ENCODE measurements at places on chromosomes 5 and 9.

DNA sequence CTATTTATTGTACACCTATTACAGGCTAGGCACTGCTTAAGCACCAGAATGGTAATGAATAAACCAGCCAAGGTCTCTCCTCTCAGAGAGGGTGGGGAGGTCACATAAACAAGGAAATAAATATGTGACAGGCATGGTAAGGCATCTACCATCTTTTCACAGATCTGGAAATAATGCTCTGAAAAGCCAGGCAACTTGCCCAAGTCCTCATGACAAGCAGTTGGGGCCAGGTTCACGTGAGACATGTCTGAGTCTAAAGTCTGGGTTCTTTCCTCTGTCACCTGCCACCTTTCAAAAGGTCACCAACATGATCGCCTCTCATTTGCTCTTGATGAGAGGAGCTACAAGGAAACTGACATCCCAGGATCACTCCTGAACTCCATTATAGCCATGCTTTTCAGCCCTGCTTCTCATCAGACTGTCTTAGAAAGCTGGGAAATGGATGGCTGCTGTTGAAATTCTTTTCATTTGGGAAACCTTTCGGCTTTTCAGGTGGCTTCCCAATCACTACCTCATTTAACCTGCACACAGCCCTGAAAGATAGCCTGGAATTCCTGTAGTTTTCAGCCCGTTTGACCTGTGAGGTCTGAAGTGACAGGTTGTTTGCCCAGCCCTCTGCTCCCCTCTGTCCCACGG, 123.1 kb downstream of the CRB2 start:
- DNase-seq = no peak

GRCh38 chr5:145983446-145983845, 47.1 kb downstream of the SH3RF2 start:
- no peak for DNase-seq

DNA sequence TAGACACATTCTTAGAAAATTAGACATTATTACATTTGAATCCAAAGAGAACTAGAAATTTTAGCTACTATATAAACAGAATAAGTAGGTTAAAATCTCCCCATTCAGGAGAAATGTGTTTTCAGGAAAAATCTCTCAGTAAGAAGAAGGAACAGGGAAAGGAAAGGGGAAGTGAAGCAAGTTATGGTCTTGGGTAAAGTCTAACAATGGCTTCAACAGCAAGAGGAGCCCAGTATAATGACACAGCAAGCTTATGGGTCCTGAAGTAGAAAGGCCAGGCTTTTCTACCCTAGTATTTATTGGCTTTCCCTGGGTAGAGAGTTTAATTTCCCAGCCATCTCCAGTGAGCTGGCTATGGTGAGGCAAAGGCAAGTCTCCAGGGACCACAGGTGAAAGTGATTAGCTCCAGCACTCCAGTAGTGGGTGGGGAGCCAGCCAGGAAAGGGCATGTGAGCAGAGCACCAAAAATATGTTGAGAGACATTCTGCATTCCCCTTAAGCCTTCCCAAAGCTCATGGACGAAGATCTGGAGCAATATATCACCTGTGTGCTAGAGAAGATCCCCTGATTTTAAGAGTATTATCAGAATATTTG, 981.7 kb downstream of the NR2F1-AS1 start:
- DNase-seq = no peak

DNA sequence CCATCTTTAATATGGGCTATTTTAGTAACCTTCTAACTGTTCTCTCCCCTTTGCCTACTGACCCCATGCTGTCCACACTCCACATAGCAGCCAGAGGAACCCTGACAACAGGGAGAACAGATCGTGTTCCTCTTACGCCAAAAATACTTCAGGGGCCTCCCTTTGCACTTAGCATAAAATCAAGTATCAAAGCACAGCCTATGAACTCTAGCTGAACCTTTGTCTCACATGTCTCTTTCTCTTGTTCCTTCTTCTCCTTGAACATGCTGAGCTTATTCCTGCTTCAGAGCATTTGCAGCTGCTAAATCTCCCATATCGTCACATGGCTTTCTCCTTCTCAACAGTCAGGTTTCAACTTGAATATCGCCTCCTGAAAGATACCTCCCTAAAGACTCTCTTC, 698.8 kb upstream of the C9orf72 start:
- DNase-seq = no peak

DNA sequence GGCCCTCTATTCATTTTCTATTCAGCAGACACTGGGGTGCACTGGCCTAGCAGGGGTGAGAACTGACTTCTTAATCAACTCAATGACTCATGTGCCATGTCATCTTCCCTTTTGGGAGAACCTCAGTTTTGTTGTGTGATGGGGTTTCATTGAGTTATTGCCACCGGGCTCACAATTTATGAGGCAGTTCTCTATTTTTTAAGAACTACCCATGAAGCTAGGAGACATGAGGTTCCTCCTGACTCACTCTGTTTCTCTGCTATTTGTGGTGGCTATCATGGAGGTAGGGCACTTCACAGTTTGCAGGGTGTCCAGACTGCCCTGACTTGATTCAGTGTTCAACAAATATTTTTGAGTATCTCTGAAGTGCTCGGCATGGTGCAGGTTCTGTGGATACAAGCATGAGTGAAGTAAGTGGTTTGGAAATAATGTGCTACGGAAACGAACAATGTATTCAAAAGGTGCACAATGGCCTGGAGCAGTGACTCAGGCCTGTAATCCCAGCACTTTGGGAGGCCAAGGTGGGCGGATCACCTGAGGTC, 39.3 kb downstream of the SPARC start:
- no peak for DNase-seq

DNA sequence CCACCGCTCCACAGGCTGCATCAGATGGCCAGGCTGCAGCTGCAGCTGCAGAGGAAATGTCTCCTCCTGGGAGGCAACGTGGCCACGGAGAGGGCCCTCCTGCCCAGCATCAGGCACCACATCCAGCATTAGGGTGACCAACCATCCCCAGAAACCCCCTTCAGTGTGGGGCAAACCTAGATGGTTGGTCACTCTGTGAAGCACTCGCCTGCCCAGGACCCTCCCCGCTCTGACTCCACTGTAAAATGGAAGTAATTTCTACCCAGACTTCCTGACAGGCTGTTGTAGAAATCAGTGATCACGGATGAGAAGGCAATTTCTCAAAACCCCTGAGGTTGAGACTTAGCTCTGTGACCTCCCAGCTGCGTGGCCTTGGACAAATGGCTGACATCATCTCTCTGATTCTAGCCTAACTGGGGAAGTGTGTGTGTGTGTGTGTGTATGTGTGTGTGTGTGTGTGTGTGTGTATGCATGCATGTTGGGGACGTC, 31.6 kb downstream of the B4GALT1 start:
- DNase-seq = no peak

DNA sequence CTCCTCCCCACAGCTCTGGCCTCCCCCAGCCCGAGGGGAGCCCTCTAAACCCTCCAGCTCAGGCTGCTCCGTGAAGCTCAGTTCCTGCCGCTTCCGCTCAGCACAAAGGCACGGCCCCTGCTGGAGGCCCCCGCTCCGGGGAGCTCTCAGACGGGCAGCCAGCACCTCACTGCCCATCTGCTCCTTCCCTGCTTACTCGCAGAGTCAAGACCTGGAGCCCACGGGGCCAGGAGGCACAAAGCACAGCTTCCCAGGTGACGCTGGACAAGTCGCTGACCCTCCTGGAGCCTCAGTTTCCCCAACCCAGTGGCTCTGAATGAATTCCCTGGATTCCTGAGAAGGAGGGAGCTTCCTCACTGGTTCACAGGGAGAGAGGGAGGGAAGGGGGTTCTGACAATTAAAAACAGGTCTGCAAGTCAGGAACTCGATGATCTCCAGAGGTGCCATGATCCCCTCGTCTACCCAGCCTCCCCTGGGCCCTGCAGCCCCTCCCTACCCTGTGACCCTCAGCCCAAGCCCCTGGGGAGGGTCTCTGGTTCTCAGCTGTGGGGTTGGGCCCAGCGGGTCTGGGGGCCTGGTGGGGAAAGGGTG, 36.2 kb downstream of the VAV2 start:
- DNase-seq = no peak

DNA sequence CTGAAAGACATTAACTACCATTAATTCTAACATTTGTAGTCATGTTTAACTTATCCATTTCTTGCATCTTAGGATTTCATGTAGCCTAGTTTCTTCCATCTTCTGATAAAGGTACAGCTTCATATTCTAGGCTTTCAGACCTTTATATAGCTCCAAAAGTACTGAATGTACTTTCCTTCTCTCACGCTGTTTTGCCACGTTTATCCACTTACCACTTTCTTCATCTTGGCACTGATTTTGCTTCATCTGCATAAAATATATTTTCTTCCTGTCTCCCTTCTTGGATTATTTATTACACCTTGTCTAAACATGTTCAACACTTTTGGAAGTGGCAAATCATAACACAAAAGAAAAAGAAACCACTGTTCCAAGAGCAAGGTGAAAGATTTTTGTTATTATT, 553.8 kb downstream of the DTWD2 start:
- no peak for DNase-seq

DNA sequence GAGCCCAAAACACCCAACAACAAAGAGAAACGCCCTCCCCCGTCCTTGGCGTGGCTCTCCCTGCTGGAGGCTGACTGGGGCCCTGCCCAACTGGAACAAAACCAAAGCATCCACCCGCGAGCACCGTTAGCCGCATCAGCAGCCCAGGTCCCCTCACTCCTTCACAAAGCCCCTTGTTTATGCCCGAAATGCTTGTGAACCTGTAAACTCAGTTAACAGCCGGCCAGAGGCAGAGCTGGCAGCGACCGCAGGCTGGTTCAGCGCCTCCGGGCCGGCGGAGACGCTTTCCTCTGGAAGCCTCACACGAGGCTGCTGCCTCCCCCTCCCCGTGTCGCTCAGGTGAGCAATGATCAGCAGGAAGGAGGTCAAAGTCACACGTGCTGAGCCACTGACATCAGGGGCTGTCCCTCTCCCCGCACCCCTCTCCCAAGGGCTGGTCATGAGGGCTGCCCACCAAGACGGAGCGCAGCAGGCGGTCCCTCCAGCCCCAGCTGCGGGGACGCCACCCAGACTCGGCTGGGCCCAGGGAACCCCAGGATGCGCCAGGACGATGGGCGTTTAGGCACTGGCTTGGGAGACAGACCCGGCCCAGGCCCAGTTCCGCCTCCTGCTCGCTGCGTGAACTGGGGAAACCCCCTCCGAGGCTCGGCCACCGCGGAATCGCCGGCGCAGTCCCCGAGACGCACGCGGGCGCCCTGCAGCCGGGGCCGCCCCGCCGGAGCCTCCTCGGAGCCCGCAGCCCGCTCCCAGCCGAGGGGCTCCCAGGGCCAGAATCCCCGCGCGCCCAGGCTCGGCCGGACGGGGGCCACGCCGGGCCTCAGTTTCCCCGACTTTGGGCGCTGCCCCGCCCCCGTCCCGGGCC, 563 bp downstream of the SNAPC4 start:
- DNase-seq = no peak

DNA sequence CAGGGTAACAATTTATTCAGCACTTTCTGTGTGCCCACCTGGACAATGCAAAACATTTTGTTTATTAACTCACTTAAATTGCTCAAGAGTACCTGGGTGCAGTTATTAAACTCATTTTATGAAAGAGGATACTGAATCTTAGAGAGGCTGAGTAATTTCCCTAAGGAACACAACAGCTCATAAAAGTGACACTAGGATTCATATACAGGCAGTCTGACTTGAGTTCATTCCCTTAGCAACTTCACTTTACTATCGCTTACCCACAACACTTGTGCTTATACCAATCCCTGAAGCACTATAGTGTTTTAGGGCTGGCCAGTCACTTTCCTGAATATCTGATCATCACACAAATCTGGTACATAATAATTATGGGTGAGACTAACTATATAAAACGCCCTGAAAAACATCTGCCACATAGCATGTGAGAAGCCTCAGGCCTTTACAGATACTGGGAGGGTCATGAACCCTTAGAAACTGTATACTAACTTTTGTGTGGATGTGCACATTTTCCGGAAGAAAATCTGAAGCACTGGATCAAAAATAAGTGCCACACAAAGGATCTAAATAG, 11.3 kb downstream of the TRPM6 start:
- DNase-seq = no peak

GRCh38 chr9:38181866-38182265, 112.8 kb upstream of the SHB start:
- DNase-seq = no peak

GRCh38 chr5:96117771-96118651, 156.4 kb upstream of the ELL2 start:
- no peak for DNase-seq

GRCh38 chr9:12060811-12061210, 632.4 kb upstream of the TYRP1 start:
- DNase-seq = no peak

- DNase-seq = no peak
These were observed 27.7 kb upstream of the SLC12A7 start for GRCh38 chr5:1139331-1140170.

- no peak for DNase-seq
These were observed 1.7 kb downstream of the CCDC69 start for GRCh38 chr5:151222054-151222789.

DNA sequence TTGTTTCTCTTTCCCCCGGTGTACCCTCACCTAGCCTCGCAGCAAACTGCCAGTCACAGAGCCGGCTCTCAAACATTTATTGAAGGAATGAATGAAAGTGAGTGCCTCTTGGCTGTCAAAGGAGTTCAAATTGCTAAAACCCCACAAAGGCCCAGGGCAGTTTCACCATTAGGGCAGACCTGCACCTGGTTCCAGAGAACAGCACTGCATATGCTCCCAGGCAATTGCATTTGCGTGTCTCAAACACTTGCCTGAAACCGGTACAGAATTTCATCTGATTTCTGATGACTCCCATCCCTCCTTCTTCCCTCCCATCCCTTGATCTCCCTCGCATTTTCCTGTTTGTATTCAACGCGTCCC, 165.6 kb upstream of the ZNF462 start:
- no peak for DNase-seq

DNA sequence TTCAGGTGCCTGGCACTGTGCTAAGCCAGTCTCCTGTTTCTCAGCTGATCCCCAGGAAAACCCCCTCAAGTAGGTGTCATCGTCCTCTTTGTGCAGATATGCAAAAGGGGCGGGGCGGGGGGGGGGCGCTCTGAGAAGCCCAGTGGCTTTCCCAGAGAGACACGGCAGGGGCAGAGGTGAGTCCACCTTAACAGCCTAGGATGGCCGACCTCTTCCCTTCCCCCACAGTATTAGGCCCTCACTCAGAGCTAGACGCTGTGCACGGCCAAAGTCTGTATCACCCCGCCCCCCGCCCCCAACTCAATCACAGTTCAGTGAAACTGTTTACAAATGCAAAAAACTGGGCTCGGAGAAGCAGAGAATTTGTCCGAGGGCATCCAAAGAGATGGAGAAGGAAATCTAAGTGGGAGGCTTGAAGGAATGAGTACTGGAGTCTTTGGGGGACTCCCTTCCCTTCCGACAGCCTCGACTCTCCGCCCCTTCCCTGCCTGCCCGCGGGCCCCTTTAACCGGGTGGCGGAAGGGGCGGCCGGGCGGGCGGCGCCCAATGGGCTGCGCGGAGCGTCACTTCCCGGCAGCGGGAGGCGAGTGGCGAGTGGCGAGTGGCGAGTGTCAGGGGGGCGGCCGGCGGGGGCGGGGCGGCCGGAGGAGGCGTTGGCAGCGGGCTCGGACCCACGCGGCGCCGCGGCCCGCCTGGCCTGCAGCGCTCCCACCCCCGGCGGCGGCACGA, at the start of gene ERGIC1:
ERGIC1 (plus strand) TSS at position 566 of the 729 bp plus-strand sequence; CDS start at position 729, 163 bp downstream.
- peak; percentile 58 for DNase-seq

- no peak for DNase-seq
These were observed 379.9 kb upstream of the ACTBL2 start for GRCh38 chr5:57862471-57862911.

Measured in left renal pelvis (tissue), 4 donors.